ENCODE measurements at places on chromosomes 3 and 15. TPM values are rescaled to one million over a fixed set of nuclear protein-coding genes. Genes with fewer than 3 reads are reported as not detected.
A peak's percentile ranks its signal among the peaks of the same experiment; 100 is the strongest.

- DNase-seq, result no peak
- no peaks in the 10 kb centered on the region for H3K36me3 ChIP-seq
- no peaks in the 10 kb centered on the region for H3K4me1 ChIP-seq
- no peaks in the 10 kb centered on the region for H3K27me3 ChIP-seq
These were observed 50.5 kb downstream of the POMGNT2 start for GRCh38 chr3:43055393-43055792.

DNA sequence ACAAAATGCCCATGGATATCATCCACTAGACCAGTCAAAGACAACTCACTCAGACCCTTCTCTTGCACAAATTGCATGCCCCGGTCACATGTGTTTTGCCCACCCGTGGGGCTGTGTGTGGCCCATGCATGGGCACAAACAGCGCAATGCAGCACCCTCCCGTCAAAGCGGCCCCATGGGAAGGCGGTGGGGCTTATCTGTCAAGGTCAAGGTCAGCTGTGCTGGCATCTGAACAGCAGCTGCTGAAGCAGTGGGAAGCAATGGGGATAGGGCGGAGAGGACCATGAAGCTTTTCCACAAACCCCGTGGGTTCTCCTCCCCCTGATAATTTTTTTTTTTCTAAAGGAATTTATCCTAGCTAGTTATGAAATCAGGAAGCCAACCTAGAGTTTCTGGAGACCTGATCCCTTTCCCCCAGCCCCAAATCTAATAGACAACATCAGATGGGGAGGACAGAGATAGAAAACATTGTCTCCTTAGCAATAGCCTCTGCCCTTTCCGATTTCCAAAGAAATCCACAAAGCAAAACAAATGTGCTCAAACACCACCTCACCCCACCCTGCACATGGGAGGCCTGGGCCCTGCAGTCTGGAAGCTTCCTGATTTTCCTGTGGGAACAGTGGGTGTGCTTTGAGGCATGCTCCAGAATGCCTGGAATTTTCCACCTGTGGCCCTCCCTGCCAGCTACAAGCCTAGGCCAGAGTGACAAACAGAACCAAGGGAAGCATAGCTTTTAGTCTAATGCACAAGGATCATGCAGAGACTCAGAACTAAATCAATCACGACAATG, 84.4 kb downstream of the BDH1 start:
- no peaks in the 10 kb centered on the region for H3K27me3 ChIP-seq
- DNase-seq, result no peak
- H3K4me3 ChIP-seq, result no peak overlapping the region
- H3K27ac ChIP-seq, result no peak overlapping the region
- peaks cover 14% of the 10 kb centered on the region for H3K4me1 ChIP-seq

GRCh38 chr3:15820911-15821310, 23.1 kb upstream of the ANKRD28 start:
- no peak overlapping the region for H3K27ac ChIP-seq
- H3K36me3 ChIP-seq, result no peaks in the 10 kb centered on the region
- DNase-seq, result no peak
- no peak overlapping the region for H3K4me3 ChIP-seq
- H3K27me3 ChIP-seq, result no peaks in the 10 kb centered on the region

DNA sequence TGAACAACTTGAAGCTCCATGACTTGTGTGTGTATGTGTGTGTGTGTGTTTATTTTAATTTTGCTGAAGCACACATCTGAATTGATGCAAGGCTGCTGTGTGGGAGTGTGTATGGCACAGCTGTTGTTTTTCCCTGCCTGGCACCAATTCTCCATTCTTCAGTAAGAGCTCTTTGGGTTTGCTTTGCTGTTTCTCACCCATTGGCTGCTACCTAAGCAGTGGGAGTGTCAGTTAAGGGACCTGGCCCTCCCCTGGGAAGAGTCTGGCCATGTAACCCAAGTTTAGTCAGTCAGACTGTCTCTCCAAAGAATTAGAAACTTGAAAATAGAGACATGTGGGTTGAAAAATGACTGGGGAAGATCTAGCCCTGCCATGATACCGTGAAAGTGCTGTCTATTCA, 126.2 kb upstream of the SYNPR start:
- H3K36me3 ChIP-seq, result no peaks in the 10 kb centered on the region
- H3K4me1 ChIP-seq, result no peaks in the 10 kb centered on the region
- H3K27ac ChIP-seq, result no peak overlapping the region
- DNase-seq, result no peak

DNA sequence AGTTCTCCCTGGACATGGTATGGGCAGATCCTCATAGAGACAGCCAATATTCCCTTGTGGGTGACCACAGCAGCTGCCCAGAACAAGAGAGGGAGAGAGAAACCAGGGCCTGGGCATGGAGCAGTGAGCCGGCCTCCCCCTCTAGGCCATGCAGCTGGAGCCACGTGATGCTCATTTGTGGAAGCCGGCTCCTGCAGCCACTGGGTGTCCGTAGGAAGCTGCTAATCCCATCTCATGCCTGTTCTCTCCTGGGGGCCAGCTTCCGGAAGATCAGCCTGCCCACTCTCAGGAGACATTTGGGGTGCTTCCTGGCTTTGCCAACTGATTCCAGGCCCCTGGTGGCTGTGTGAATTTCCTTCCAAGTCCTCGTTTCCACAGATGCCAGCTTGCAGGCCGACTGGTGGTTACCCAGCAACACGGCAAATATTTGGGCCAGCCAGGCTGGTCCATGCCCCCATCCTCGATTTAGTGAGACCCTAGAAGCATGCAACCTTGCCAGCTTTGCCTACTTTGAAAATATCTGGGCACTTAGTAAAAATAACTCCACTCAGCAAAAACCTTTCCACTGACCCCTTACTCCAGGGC, 55.3 kb downstream of the LINGO1 start:
- no peak for DNase-seq
- no peak overlapping the region for H3K4me3 ChIP-seq
- H3K27me3 ChIP-seq, result peaks cover 33% of the 10 kb centered on the region
- H3K4me1 ChIP-seq, result no peaks in the 10 kb centered on the region

DNA sequence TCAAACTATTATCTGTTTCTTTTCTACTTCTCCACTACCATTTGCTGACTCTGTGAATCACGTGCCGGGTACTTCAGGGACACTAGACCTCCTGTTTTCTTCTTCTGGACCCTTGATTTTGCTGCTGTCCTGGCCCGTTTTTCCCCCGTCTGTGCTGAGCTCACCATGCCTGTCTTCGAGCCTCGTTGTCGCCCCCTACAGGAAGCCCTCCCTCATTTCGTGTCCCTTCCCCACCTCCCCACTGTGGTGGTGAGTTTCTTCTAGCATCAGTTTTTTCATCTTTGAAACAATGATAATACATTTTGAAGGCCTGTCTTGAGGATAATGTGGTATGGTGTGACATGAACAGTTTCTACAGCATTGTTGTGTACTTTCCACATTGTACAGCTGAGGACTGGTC, 12.8 kb downstream of the GABRG3 start:
- no peaks in the 10 kb centered on the region for H3K4me1 ChIP-seq
- no peak overlapping the region for H3K4me3 ChIP-seq
- H3K36me3 ChIP-seq, result no peaks in the 10 kb centered on the region
- peaks cover 3% of the 10 kb centered on the region for H3K27me3 ChIP-seq
- H3K27ac ChIP-seq, result no peak overlapping the region

GRCh38 chr3:71130471-71131374, 452.8 kb downstream of the FOXP1 start:
- H3K27ac ChIP-seq, result no peak overlapping the region
- no peaks in the 10 kb centered on the region for H3K27me3 ChIP-seq
- no peaks in the 10 kb centered on the region for H3K4me1 ChIP-seq
- DNase-seq, result no peak
- H3K36me3 ChIP-seq, result no peaks in the 10 kb centered on the region
- H3K4me3 ChIP-seq, result no peak overlapping the region

GRCh38 chr3:119628390-119628789, 30.7 kb downstream of the PLA1A start:
- peaks cover 32% of the 10 kb centered on the region for H3K4me1 ChIP-seq
- no peaks in the 10 kb centered on the region for H3K27me3 ChIP-seq
- H3K4me3 ChIP-seq, result no peak overlapping the region
- DNase-seq, result no peak
- no peaks in the 10 kb centered on the region for H3K36me3 ChIP-seq

AGTR1 gene
- total RNA-seq, result not detected

DNA sequence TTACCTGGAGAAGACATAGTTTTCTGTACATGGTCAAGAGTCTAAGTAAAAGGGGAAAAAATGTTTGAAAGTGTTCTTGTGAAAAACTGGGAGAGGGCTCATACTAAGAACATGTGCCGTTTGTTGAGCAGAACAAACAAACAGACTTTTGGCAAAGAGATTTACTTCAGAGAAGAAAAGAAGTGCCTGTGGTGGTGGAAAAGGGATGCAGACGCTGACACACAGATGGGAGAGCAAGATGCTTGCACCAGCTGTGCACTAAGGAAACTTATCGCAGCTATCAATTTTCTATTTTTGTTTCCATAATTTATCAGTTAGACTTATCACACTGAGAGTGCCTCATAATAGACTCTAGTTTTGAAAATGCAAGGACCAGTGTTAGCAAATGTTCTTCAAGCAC, 259.6 kb upstream of the PDZRN3 start:
- H3K4me3 ChIP-seq, result no peak overlapping the region
- no peak overlapping the region for H3K27ac ChIP-seq
- no peak for DNase-seq
- H3K36me3 ChIP-seq, result no peaks in the 10 kb centered on the region

PPP1R14D gene
- total RNA-seq, result 0.55 TPM

GRCh38 chr3:72682936-72683452, 165.3 kb downstream of the SHQ1 start:
- H3K4me1 ChIP-seq, result peaks cover 5% of the 10 kb centered on the region
- no peak for DNase-seq
- no peak overlapping the region for H3K27ac ChIP-seq
- H3K36me3 ChIP-seq, result no peaks in the 10 kb centered on the region

DNA sequence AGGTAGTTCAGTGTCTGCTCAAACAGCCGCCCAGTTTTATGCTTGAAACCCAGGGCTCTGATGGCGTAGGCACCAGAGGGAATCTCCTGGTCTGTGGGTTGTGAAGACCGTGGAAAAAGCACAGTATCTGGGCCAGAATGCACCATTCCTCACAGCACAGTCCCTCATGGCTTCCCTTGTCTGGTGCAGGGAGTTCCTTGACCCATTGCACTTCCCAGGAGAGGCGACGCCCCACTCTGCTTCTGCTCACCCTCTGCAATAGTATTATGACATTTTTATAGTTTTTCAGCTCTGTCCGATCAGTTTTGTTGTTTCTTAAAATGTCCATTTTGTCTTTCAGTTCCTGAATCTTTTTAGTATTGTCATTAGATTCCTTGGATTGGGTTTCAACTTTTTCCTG, 343.5 kb downstream of the EDEM1 start:
- no peaks in the 10 kb centered on the region for H3K4me1 ChIP-seq
- H3K27ac ChIP-seq, result no peak overlapping the region
- no peaks in the 10 kb centered on the region for H3K27me3 ChIP-seq
- H3K36me3 ChIP-seq, result no peaks in the 10 kb centered on the region
- H3K4me3 ChIP-seq, result no peak overlapping the region
- DNase-seq, result no peak

- DNase-seq, result peak; percentile 99
These were observed 19.5 kb downstream of the PPCDC start for GRCh38 chr15:75042730-75043508.

TLR9 gene
- 0.30 TPM for total RNA-seq

HTR3D gene
- total RNA-seq, result not detected

DNA sequence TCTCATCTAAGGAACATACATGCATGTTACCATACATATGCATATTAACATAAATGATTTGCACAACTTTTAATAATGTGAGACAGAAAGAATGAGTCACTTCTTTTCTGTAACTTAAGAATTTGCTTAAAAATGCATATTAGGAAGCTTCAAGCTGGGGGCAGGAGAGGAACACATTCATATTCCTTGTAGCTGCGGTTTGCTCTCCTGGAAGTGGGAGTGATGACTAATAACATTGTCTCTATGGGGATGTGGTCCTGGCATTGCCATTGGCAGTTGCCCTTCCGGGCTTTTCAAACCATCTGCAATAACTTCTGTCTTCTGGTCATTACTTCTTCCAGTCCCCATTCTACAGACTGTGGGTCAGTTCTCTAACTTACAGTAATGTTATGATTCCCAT, 15.6 kb downstream of the CHST2 start:
- DNase-seq, result peak; percentile 34
- peaks cover 5% of the 10 kb centered on the region for H3K27me3 ChIP-seq
- H3K4me3 ChIP-seq, result no peak overlapping the region

PARP6 gene
- total RNA-seq, result 65.9 TPM

DNA sequence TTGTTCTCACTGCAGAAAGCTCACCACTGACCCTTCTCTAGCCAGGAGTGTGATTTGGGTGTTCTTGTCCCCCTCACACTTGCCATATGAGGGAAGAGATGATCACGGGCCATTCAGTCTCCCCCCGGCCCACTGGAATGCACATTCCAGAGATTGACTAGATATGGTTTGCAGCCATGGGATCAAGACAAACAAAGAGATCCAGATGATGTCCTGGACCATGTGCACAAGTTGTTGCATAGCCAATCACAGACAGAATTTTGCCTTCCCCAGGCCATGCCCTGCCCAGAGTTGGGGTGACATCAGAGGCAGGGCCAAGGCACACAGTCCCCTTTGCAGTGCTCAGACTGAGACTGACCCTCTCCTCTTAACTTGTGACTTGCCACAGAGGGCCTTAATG, 14.8 kb downstream of the MUC13 start:
- DNase-seq, result no peak
- H3K27ac ChIP-seq, result no peak overlapping the region
- H3K4me3 ChIP-seq, result no peak overlapping the region
- no peaks in the 10 kb centered on the region for H3K27me3 ChIP-seq

- no peaks in the 10 kb centered on the region for H3K27me3 ChIP-seq
- no peak for DNase-seq
- H3K27ac ChIP-seq, result no peak overlapping the region
- 0 out of 2 replicates have a peak, but pooled peaks cover 6% of the 10 kb centered on the region for H3K4me1 ChIP-seq
- no peaks in the 10 kb centered on the region for H3K36me3 ChIP-seq
- no peak overlapping the region for H3K4me3 ChIP-seq
These were observed 105.9 kb downstream of the TPRG1 start for GRCh38 chr3:189277711-189278110.

DNA sequence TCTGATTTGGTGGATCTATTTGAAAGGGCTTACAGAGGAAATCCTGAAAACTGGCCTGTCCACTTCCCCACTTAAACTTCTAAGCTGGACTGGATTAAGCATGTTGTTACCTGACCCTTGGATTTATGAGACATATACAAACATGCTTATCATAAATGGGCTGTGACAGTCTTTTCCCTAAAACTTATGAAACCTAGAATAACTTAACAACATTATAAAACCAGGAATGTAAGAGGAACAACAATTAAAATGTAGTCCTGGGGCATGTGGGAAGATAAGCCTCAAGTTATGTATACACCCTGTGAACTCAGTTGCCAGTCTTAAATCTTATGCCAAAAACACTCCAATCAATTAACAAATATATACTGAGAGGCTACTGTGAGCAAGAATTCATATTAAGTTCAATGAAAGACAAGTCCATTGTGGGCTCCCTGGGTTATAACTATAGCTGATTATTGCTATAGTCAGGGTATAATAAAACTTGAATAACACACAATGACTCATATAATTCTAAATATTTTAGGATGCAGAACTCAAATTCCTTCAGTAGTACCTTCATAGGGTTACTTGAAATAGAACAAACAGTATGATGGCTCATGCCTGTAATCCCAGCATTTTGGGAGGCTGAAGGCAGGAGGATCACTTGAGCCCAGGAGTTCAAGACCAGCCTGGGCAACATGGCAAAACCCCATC, 87.2 kb upstream of the PPIB start:
- H3K4me1 ChIP-seq, result peaks cover 47% of the 10 kb centered on the region
- no peak overlapping the region for H3K4me3 ChIP-seq
- no peak for DNase-seq
- H3K27me3 ChIP-seq, result no peaks in the 10 kb centered on the region

RFTN1 gene
- total RNA-seq, result not detected

- H3K4me3 ChIP-seq, result no peak overlapping the region
- no peak for DNase-seq
- no peaks in the 10 kb centered on the region for H3K4me1 ChIP-seq
- H3K27me3 ChIP-seq, result no peaks in the 10 kb centered on the region
- no peaks in the 10 kb centered on the region for H3K36me3 ChIP-seq
These were observed 17.2 kb downstream of the KLHL25 start for GRCh38 chr15:85777250-85778106.

Measured in PC-9 (cell line).